ENCODE measurements at places on chromosomes 6 and 20.

DNA sequence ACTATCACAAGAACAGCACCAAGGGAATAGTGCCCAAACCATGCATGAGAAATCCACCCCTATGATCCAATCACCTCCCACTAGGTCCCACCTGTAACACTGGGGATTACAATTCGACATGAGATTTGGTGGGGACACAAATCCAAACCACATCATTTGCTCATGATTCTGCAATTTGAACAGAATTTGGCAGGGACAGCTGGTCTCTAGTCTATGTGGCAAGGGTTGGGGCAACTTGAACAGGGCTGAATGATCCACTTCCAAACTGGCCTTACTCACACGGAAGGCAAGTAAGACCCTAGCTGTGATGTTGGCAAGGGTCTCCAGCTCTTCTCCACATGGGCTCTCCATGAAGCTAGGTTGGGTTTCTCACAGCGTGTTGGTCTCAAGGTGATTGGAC, 10.1 kb upstream of the FKBP5 start:
- no peak for DNase-seq

DNA sequence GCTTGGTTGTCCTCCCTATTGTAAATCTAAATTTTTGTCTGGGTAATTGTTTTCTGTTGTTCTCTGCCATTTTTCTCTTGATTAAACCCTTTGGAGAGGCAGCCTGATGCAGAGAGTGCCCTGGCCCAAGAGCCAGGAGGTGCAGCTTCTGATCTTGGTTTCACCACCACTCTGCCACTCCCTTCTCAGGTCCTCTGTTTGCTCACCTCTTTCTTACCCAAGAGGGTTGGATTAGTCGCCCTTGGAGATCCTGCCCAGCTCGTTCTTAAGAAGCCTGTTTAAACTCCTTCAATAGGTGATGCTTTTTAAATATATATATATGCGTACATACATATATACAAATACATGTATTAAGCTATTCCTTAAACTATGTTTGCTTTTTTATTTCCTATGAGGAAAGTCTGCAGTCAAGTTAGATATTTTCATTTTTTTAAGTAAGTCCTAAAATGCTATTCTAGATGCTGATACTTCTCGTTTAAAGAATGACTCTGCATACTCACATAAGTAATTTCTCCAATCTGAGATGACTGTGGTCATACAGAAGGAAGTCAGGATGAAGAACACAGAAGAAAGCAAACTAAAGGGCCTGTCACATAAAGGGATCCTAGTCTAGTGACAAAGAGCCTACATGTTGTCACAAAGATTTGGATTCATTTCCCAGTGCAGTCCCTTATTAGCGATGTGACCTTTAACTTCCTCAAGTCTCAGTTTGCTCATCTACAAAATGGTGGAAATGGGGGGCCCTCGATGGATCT, 19.9 kb downstream of the TPD52L1 start:
- DNase-seq, result no peak

GRCh38 chr6:34645627-34646026, 50.9 kb downstream of the ILRUN start:
- no peak for DNase-seq

GRCh38 chr20:24914388-24915241, 34.5 kb upstream of the CST7 start:
- DNase-seq, result no peak

GRCh38 chr6:37779902-37780628, 39.5 kb upstream of the ZFAND3 start:
- DNase-seq, result no peak

DNA sequence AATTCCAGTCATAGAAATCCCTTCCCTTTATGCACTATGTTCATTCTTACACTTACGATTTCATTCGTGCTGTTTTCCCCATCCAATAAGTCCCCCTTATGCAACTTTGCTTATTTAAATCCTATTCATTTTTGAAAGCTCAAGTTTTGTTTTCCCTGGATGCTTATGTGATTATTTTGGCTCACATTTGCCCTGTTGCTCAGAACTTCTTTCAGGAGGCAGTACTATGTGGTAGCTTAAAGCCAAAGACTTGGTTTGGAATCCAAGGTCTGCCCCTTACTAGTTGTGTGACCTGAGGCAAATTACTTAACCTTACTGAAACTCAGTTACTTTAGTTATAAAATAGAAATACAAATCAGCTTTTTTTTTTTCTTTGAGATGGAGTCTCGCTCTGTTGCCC, 59.6 kb downstream of the MOXD1 start:
- DNase-seq, result no peak

- DNase-seq, result no peak
These were observed 360.8 kb downstream of the QKI start for GRCh38 chr6:163775313-163775712.

GRCh38 chr6:19609972-19610641, 227.1 kb upstream of the ID4 start:
- no peak for DNase-seq

DNA sequence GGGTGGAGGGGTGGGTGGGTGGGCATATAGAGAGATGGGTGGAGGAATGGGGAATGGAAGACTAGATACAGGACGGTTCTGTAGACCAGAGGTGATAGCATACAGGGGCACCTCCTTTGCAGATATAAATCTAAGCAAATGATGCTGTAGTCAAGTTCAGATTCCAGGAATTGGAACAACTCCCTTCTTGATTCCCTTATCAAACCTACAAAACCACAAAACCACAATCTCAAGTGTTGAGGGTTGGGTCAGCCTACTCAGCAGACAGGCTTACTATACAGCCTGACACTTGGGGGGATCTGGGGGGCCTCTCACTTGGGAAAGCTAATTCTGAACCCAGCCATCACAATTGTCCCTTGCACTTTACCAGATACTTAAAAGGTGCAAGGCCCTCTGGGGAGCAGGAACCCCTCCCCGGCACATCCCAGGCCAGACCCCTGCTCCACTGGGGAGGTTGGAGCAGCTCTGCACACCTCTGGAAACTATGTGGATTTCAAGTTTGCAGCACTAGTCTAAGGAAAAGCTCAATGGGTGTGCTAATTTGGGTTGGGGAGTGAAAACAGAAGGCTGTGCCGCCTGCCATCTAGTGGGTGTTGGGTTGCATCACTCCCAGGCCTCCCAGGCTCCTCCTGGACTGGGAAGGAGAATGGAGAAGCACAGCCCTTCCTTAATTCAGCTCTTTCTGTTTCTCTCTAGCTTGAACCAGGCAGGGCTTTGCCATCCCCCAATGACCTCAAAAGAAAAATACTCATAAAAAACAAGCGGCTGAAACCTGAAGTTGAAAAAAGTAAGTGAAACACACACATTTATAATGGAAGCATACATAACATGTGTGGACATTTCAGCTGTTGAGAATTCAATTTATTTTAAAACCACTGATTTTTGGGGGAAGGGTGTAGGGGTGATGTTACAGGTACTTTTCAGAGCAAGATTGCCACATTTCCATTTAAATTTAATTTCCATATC, 121.2 kb upstream of the LAMP5 start:
- peak; percentile 50 for DNase-seq
